ENCODE measurements at places on chromosomes 16 and 17.

GRCh38 chr16:85391175-85391707, 221.9 kb upstream of the GSE1 start:
- no peak for DNase-seq

- no peak for DNase-seq
Observed at GRCh38 chr16:68155425-68155824, 70.3 kb downstream of the NFATC3 start.

- no peak for DNase-seq
Observed at GRCh38 chr17:8392674-8393469, 4.8 kb downstream of the RNF222 start.

DNA sequence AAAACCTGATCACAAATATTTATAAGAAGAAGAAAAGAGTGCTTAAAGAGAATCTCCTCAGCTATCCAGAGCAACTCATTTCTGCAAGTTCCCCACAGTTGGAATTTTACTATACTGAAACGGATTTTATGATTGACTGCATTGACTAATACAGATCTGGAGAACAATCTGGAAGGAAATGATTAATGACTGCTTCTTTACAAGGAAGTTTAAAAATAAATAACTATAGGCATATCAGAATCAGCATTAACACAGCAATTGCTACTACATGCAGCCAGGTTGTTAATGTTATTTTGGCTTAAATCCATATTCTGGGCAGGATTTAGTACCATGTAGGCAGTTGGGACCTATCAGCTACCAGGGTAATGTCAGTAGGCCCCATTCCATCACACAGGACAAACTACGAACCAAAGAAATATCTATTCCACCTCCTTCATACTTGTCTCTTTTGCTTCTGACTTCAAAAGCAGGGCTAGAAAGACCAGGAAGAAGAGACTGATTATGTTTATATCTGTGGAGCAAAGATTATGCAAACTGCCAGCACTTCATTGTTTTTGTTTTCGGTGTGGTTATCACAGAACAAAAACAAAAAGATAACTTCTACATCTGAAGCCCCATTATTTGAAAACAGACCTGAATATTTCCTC, 3.9 kb downstream of the SKAP1 start:
- no peak for DNase-seq

DNA sequence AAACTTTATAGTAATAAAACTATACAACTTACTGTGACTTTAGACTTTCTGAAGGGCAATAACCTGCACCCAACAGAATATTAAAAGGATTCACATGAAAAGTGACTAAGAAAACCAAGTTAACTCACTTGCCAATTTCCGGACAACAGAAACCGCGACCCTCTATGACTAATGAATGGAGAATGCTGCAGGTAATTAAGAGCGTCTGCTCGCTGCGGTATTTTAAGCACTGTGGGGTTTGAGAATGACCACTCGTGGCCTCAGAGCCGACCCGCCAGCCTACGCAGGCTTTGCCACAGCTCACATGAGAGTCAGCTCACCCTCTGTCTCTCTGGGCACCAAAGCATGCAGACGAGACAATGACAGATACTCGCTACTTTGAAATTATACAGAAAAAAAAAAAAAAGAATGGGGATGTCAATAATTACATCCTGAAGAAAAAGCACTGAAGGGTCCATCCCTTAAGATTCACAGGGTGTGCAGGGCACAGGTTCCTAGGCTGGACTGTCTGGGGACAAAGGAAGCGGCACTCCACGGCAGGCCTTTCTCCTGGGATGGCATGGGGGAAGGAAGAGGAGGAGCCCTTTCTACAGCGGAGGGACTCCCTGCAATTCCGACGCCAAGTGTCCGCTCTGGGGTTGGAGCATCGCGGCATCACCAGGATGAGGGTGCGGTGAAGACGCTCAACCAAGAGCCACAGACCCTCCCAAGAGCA, 35.0 kb downstream of the ZCCHC14 start:
- peak; percentile 23 for DNase-seq

All from GM18507 (cell line).